ENCODE measurements at places on chromosomes 12 and 14. TPM values are rescaled to one million over a fixed set of nuclear protein-coding genes. Genes with fewer than 3 reads are reported as not detected.

- DNase-seq, result no peak
Observed at GRCh38 chr12:87981495-87981894, 47.7 kb downstream of the C12orf50 start.

- no peak for DNase-seq
Observed at GRCh38 chr14:70121521-70121920, 67.2 kb downstream of the SLC8A3 start.

DHH gene
- polyA plus RNA-seq, result 0.54 TPM

- DNase-seq, result no peak
Observed at GRCh38 chr14:35414365-35414764, 9.8 kb upstream of the NFKBIA start.

GYS2 gene
- not detected for polyA plus RNA-seq

DNA sequence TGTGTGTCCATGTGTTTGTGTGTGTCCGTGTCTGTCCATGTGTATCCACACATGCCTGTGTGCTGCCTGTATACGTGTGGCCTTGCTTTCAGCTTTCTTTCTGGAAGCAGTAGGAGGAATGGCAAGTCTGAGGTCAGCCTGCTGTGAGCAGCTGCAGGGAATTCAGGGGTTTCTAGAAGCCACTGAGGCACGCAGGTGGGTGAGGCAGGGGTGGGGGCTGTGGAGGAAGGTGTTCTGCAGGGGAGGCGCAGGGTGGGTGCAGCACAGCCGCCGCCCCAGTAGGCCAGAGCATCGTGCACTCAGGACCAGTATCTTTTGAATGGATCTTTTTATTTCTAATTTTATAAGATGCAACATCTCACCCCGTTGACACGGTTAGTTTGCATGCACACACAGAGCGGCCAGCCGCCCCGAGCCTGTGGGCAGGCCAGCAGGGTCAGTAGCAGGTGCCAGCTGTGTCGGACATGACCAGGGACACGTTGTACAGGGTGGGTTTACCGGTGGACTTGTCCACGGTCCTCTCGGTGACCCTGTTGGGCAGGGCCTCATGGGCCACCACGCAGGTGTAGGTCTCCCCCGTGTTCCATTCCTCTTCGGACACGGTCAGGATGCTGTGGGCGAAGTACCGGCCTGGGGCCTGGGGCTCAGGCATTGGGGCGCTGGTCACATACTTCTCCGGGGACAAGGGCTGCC, 327.7 kb downstream of the TMEM121 start:
- DNase-seq, result no peak

- no peak for DNase-seq
Observed at GRCh38 chr14:22106700-22107697, 433.4 kb upstream of the OR4E1 start.

Data from kidney (tissue), 22 donors.